ENCODE measurements at places on chromosomes 6 and 20.

- no peak for DNase-seq
Measured at GRCh38 chr20:54566031-54566688, 90.8 kb downstream of the DOK5 start.

GRCh38 chr6:96687121-96687520 lies 124.2 kb downstream of the FHL5 start:
- no peak for DNase-seq

DNA sequence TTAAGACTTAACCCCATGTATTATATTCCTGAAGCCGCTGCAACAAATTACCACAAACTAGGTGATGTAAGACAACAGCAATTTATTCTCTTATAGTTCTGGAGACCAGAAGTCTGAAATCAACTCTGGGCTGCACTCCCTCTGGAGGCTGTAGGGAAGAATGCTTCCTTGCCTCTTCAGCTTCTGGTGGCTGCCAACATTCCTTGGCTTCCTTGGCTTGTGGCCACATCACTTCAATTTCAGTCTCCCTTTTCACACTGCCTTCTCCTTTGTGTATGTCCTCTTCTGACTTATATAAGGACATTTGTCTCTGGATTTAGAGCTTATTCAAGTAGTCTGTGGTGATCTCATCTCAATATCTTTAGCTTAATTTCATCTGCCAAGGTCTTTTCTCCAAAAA lies 141.6 kb downstream of the DHX35 start:
- DNase-seq: no peak

DNA sequence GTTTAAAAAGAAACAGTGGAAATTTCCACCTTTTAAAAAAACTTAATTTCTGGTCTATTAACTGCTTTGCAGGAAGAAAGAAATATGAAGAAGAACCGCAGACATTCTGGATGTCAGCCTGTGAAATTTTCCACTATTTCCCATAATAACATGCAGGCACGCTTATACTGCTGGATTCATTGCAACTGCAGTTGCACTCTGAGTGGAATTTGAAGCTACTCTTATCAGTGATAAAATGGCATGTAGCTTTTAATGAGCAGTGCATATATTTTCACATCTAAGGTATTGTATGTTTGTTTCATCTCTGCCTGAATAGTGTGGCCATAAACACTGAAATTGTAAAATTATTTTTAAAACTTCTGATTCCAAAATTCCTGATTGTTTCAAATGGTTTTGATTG lies 28.2 kb downstream of the NCOA3 start:
- no peak for DNase-seq
